ENCODE measurements at places on chromosomes 7 and 10. TPM values are rescaled to one million over a fixed set of nuclear protein-coding genes. Genes with fewer than 3 reads are reported as not detected.

The PNLIPRP2 gene
- not detected for total RNA-seq

The CRTAC1 gene
- total RNA-seq = 0.30 TPM

The GNAT3 gene
- not detected for total RNA-seq

The ZNF488 gene
- not detected for total RNA-seq

The STEAP2 gene
- total RNA-seq = 5.8 TPM

The SPDYE8 gene
- not detected for total RNA-seq

The LIPN gene
- not detected for total RNA-seq

The ITGA8 gene
- total RNA-seq = under 0.01 TPM

The ZNF33B gene
- total RNA-seq = 10.1 TPM

All from epithelial cell of umbilical artery (primary cell).